Motor neuron (in vitro differentiated cells): ENCODE measurements at places on chromosomes 7 and 10. TPM values are rescaled to one million over a fixed set of nuclear protein-coding genes. Genes with fewer than 3 reads are reported as not detected.

DNA sequence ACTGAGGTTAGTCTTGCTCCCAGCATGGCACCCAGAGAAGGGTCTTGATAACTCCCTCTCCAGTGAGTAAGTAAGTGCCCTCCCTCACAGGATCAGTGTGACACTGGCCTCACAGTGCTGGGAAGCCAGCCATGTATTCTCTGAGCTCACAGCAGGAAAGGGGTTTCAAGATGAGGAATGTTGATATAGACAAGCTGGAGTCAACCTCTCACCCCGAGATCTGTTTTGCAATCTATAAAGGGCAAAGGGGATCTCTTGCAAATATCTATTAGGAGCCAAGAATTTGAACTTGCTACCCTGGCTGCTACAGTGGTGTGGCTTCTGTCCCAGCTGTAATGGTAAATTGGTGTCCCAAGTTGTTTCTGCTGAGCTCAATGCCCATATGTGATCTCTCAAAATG is 70.2 kb upstream of the ADAM12 start:
- no peak for ATAC-seq

DNA sequence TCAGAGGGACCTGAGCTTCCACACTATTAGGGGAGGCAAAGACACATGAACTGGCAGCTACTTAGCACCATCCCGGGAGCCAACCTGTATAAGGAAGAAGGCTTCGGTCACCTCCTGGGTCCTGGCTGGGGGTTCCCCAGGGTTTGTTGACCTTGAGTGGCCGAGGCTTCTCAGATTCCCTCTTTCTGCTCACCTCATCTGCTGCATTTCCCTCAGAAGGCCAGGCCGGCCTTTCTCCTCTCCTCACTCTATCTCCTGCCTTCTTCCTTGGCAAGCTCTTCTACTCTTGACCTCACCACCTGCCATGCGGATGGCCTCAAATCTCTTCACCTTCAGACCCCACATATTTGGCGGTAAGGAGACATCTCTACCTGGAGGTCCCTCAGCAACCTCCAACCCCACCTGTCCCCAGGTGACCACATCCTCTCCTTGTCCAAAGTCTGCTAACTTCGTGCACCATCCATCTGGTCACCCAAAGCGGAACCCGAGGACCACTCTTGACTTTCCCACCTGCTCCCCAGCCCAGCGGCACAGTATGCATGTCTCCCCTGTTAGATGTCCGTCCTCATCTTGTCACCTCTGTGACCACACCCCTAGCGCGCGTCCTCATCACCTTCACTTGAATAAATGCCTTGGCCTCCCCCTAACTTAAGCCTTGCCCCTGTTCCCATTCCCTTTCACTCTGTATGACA is 133.8 kb upstream of the UNC5B start:
- no peak for ATAC-seq

DNA sequence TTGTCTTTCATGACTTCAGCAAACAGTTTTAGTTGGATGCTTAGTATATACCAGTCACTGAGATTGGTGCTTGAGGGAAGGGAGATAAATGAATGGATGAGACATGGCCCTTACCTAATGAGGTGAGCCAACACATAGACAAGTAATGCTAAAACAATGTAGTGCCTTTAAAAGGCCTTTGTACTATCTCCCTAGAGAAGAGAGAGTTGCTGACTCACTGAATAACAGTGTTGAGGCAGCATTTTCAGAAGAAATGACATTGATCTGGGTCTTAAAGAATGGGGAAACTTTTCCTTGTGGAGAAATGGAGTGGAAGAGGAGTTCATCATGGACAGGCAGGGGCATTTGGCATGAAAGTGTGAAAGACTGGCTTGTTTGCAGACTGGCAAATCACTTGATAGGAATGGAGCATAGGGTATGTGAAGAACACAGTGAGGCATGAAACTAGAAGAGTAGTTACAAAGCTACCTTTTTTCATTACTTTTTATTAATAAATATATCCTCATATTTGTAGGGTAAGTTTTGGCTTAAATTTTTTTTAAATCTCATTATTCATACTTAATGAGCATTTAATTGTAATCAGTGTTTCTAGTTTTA is 91.2 kb downstream of the KAT6B start:
- peak; percentile 46 for ATAC-seq

- ATAC-seq = no peak
These were observed 169.7 kb downstream of the CACNA2D1 start for GRCh38 chr7:82273886-82274285.

DNA sequence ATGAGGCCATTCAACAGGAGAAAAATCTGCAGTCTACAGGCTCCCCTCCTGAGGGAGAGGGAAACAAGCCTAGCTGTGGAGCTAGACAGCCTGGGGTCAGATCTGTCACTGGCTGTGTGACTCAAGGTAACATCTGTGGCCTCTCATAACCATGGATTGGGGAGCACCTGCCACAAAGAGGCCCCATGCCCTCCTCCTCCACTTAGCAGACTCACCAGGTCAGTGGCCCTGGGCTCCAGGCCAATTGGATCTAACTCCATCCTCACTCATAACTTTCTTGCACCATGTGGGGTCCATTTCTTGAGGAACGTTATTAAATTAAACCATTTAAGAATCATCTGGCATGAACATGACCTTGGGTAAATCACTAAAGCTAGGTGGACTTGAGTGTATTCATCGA is 1.8 kb downstream of the GDF10 start:
- no peak for ATAC-seq

DNA sequence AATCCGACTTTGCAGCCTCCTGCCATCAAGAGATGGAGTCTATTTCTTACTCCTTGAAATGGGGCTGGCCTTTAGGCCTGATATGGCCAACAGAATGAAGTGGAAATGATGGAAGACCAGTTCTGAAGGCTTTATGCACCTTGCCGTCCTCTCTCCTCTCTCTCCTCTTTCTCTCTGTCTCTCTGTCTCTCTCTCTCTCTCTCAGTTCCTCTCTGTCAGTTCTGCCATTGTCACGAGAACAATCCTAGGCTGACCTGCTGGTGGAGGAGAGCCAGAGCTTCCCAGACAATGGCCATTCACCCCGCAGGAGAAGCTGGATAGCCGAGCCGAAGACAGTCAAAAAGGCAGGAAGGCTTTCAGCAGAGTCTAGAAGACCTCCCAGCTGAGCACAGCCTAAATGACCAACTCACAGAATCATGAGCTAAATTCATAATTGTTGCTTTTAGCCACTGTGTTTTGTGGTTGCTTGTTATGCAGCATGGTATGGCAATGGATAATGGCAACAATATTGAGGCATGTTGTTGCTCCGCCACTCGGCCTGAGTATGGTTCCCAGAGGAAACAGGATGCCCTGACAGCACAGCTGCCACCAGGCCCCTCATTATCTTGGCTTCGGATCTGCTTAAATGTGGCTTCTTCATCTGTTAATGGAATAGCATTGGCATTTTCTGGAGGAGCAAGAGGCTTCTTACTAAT is 35.5 kb downstream of the FRMPD2 start:
- no peak for ATAC-seq

The RASSF4 gene
- total RNA-seq = 23.2 and 29.5 TPM in 2 replicates
